Epithelial cell of proximal tubule (primary cell): ENCODE measurements at places on chromosomes 4 and X.

DNA sequence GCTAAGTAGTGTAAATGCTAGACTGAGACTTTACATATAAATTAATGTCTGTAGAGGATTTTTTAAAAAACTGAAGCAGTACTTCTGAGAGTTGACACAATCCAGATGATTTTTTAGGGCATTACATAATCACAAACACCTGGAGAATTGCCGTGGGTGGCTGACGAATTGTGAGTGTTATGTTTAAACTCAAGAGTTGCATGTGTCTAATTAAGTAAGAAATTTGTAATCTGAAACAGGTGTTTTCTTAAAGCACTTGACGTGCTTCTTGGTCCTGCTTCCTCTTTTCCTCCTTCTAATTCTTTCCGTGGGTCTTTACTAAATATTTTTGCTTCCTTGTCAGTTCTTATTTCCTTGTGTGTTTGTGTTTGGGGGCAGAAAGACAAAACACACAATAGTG is 27.8 kb downstream of the PIR start:
- DNase-seq, result no peak

DNA sequence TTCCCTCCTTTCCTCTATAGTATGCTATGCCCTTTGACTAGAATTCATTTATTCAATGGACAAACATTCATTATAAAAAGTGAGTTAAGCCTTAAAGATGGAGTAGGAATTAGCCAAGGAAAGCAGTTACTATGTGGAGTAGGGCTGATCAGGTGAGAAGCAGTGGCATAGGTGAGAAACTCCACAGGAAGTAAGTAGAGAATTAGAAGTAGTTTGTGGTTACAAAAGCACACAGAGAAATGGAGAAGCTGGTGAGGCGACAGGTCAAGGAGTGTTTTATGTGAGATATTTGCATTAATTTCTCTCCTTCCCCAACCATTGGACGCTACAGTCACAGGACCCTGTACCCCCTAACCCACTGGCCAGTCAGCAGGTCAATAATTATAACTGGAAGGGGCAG is 30.6 kb downstream of the SETD7 start:
- DNase-seq, result no peak

DNA sequence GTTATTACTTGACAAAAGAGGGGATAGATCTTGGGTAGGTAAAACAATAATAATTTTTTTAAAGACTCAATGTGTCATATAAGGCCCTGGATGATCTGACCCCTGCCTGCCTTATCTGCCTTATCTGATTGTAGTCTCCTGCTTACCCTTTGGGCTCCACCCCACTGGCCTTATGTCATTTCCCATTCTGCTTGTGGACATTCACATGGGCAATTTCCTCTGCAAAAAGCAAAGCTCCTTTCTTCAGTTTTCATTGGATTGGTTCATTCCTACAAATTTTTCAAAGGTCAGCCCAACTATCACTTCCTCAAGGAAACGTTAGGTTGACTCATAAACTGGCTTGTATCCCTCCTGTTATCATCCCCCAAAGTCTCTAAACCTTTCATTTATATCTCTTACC is 15.7 kb upstream of the TET2 start:
- no peak for DNase-seq

DNA sequence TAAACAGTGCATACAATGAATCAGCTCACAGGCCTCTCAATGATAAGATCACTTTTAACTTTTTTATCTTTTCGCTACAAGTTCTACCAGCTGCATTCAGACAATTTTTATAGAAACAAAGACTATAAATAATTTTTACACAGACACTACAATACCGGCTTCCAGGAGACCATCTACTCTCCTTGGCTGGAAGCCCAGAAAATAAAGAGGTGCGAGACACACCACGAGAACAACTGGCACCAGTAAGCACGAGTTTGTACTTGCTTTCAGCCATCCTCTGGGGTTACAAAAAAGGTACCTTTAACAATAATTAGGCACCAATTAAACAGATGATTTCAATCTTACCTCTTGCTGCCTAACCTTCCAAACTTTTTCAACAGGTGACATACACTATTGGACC is 11.2 kb upstream of the PRDX4 start:
- DNase-seq, result no peak

DNA sequence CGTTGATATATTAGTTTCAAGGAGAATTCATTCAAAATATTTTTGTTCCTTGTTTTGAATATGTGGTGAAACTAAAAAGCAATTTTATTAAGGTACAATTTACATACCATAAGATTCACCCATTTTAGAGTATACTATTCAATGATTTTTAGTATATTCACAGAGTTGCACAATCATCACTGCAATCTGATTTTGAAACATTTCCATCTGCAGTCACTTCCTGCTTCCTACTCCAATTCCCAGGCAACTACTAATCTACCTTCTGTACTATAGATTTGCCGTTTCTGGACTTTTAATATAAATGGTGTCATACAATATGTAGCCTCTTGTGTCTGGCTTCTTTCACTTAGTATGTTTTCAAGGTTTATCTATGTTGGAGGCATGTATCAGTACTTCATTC is 71.3 kb downstream of the SLC9A7 start:
- DNase-seq, result no peak

- no peak for DNase-seq
These were observed 86.0 kb downstream of the PARM1 start for GRCh38 chr4:75018811-75019479.

GRCh38 chrX:133473451-133473850 is 58.2 kb upstream of the GPC4 start:
- DNase-seq, result no peak

DNA sequence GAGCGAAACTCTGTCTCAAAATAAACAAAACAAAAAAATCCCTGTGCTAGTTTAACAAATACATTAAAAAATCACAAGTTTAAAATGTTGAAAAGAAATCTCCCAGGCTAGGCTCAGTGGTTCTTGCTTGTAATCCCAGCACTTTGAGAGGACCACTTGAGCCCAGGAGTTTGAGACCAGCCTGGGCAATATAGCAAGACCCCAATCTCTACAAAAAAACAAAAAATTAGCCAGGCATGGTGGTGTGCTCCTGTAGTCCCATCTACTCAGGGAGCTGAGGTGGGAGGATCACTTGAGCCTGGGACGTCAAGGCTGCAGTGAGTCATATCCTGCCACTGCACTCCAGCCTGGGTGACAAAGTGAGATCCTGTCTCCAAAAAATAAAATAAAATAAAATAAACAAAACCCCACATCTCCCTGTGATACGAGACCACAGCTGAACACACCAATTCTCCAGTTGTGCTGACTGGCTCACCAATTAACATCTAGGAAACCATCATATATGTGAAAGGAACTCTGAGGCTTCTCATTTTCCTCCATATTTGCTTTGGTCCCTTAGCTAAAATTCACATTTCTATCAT is 7.3 kb downstream of the RPS4X start:
- no peak for DNase-seq

- no peak for DNase-seq
These were observed 5.5 kb upstream of the TMEM255A start for GRCh38 chrX:120316587-120317283.

GRCh38 chr4:98493296-98493695 is 165.1 kb downstream of the TSPAN5 start:
- DNase-seq, result no peak

- no peak for DNase-seq
These were observed 609.5 kb upstream of the FAT1 start for GRCh38 chr4:187333151-187333550.

DNA sequence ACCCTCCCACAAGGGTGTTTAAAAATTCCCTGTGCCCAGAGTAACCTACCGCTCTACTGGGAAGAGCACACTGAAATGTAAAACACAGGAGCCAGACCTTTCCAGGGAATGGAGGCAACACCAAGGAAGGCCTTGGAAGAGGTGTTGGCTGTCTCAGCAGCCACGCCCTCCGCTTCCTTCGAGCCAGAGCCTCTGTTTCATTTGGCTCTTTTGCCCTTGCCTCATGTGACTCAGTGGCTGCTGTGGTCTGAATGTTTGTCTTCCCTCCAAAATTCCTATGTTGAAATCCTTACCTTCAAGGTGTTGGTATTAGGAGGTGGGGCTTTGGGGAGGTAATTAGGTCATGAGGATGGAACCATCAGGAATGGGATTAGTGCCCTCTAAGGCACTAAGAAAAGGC is 11.3 kb downstream of the SCD5 start:
- no peak for DNase-seq
